ENCODE measurements at places on chromosomes 7 and 10.

DNA sequence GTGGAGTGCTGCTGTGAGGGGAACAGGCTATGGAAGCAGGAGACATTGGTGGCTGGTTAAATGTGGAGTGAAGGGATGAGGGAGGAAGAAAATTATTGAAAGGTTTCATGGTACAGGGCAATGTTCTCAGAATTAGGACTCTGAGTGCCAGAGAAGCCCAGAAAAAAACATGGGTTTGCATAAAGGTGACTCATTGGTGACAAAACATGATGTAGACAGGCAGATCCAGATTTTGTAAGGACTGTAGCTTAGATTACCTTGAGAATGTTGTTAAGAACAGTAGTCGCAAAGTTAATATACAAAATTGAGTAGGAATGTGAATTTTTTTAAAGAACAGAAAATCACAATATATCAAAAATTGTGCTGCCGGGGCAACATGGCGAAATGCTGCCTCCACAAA is 134.9 kb upstream of the ZNF438 start:
- DNase-seq = no peak

DNA sequence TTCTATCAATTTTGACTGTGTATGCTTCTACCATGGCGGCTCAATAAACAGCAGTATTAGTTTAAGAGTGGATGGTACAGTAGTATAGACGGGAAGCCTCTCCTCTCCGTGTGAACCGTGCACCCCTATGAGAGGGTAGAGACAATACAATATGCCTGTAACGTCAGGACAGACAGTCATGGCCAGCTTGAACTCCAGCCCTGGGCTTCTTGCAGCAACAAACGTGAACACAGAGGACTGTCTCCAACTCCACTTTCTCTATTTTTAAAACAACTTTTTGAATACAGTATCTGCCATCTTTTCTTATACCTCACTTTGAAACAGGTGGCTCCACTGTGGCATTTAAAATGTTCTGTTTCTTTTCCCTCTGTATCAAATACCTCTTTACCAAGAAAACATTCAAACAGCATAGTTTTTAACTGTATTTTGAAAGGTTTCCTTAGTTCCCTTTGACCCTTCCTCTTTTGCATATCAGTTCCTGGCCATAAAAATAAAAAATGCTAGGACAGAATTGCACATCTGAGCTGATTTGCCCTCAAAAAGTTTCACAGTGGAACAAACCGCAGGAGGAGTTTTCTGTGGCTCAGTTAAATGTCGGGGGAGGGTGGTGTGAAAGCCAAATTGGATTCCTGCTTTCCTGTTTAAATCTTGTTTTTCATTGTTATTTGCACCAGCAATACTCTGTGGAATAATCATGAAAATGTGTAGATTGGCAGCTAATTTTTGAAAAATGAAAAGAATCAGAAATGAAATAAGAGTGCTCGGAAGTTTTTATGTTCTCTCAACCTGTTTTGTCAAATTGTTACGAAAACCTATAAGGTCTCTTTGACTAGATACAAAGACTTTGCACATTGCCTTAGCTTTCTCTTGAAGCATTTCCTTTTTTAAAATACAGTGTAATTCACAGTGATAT is 8.0 kb downstream of the IKZF1 start:
- no peak for DNase-seq

GRCh38 chr10:80945264-80945880 is 407.7 kb downstream of the SH2D4B start:
- DNase-seq = no peak

GRCh38 chr10:28427376-28427775 is 105.5 kb upstream of the WAC start:
- no peak for DNase-seq

DNA sequence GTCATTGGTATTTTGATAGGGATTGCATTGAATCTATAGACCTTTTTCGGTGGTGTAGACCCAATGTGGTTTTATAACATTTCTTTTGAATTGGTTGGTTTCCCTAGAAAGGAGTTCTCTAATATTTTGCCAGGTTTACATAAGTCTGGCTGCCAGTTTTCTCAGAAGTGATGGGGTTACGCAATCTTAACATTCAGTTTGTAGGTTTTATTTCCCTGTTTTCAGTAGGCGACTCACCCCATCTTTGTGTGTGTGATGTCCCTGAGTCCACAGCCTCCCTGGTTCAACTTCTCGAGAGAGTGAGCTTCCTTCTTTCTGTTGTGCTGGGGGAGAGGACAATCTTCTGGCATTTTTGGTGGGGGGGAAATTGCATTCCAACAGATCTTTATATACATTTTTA is 9.6 kb upstream of the KIF5B start:
- no peak for DNase-seq

Data from GM04503 (cell line).